ENCODE measurements at places on chromosomes 5 and 9.

GRCh38 chr5:26237489-26237888 is 800.9 kb downstream of the CDH9 start:
- no peak for DNase-seq

GRCh38 chr9:5446451-5447236 is 3.7 kb upstream of the CD274 start:
- DNase-seq, result no peak

DNA sequence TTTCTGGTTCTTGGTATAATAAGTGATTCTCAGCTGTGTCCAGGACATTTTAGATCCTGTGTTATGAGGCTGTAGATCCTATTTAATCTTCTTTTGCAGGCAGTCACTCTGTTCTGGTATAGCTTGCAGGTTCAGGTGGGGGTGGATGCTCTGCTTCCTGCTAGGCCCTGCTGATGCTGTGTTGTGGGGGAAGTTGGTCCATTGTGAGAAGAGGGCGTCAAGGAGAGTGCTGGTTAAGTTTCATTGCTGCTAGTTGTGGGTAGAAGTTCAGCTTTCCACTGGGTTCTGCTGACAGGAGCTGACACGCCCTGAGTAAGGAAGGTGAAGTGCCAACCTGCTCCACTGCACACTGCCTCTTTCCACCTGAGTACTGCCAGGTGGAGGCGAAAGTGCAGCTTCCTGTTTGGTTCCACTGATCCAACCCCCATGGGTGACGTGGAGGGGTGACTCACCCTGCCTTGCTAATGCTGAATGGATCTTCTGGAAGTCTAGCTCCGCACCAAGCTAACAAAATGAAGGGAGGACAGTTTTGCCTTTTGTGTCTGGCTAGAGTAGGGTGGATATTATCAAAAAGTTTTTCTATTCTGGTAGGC is 16.3 kb downstream of the NMRK1 start:
- no peak for DNase-seq

GRCh38 chr5:96080557-96080956 is 118.9 kb upstream of the ELL2 start:
- no peak for DNase-seq

DNA sequence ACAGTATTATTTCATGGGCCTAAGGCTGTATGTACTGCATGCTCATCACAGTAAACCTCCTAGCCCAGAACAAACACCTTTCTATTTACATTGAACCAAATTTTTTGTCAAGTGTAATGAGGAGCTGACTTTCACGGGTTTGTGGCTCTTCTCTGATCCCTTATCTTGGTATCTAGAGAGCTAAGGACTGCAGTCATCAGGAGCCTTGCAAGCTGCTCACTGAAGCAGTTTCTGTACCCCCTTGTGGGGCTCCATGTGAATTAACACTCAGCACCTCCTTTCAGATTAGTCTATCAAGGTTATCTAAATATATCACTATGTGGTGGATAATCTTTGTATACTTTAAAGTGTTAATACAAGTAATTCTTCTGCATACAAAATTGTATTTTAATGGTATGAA is 108.2 kb downstream of the AUH start:
- DNase-seq, result no peak

- DNase-seq, result no peak
Observed at GRCh38 chr5:169296419-169297143, 4.4 kb downstream of the SLIT3 start.

- no peak for DNase-seq
Observed at GRCh38 chr9:5326187-5326586, 13.5 kb downstream of the RLN1 start.
